ENCODE measurements at places on chromosomes 3 and 15.

DNA sequence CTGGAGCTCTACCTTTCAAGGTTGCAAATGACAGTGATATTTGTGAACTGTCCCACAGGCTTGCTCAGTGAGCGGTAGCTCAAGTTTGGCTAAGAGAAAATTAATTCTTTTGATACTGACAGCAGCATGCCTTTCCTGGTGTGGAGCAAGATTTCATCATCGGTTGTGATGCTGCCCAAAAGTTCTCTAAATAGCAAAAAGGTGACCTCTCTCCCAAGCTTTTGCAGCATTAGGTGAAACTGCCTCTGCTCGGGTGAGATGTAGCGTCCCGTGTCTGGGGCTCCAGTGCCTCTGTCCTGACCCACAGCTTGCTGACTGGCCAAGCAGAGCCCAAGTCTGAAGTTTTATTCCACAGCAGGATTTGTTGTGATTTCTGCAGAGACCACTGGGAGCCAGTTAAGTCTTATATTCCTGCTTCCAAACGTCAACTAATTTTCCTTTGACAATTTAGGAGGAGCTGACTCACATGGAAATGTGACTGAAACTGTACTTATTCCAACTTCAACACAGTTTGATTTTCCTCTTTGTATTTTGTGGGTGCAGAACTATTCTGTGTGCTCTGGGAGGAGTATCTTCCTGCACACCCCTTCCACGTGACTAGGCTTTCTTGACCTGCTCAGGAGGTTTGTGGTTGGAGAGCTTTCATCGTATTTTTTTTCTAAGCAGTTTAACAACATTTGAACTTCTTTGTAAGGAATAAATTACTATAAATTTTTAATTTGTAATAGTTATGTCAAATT lies 5.9 kb downstream of the SYNM start:
- no peak for DNase-seq

GRCh38 chr3:107206945-107207344 lies 170.3 kb upstream of the CCDC54 start:
- no peak for DNase-seq

DNA sequence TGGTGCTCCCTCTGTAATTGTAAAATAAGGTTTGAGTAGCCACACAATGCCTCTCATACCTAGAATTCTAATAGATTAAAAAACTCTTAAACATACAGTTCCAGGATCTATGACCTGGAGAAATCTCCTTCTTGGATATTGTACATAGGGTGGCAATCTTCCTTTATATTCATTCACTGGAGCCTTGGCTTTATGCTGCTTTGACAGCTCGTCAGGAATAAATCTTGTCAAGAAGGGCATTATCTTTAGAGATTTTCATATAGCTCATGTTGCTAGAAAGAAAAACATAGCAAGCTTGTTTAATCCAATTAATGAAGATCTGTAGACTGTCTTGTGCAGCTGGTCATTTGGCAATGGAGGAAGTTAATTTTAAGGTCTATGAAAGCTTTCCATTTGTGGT lies 131.1 kb downstream of the PYDC2 start:
- no peak for DNase-seq

GRCh38 chr15:52408823-52409222 lies 113.2 kb upstream of the MYO5C start:
- DNase-seq = no peak

DNA sequence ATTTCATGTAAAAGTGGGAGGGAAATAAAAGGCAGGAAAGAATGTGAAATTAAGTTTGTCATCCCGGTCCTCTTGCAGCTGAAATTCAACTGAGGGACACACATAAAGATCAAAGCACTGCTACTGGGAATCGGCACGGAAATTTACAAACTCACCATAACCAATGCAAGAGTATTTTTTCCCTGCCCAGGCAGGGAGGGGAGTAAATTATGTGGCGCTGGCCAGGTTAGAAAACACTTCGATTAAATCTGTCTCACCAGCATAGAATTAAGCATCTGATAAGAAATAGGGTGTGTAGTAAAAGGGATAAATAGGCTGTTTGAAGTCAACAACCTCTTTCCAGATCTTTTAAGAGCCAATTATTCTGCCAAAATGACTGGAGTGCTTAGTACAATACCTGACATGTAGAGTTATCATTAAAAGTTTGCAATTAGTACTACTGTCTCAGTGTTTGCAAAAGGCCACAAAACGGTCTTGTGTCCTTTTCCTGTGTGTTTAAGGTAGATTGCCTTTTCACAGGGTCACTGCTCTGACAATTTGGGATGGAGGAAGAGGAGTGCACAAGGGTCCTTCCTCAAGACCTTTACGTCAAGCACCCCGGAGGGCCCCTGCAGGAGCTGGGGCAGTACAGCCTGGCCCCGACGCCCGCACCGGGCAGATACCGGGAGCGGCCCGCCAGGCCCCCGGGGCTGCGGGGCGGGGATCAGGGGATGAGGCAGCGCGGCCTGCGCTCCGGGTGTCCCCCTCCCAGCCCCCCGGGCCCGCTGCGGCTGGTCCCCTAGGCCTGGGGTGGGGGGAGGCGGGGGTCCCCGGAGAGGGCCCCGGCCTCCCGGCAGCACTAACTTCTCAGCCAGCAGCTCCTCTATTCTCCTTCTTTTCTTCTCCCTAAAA lies 651 bp downstream of the UBA3 start:
- no peak for DNase-seq

GRCh38 chr3:194051366-194052149 lies 84.4 kb upstream of the HES1 start:
- no peak for DNase-seq

- DNase-seq = no peak
Measured at GRCh38 chr3:187031934-187032333, 101.6 kb downstream of the ST6GAL1 start.

DNA sequence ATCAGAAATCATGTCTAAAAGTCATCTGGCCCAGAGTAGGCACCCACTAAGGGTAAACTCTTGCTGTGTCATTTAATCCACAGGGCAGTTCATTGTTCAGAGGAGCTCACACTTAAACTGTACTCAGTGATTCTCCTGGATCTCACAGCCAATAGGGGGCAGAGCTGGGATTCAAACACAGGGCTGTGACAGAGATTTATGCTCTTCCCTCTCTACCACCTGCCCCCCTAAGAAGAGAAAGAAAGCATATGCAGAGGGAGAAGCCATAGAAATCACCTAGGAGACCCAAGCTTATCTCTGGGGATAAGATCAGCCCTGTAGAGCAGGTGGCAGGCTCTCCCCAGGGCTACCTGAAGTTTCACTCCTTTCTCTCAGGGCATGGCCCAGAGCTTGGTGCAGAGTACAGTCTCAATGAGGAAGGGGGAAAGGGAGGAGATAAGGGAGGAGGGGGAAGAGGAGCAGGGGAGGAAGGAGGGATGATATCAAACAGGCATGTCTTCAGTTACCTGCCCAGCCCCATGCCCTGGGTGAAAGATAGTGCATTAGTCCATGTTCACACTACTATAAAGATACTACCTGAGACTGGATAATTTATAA lies 51.8 kb upstream of the ADPGK start:
- DNase-seq = no peak

DNA sequence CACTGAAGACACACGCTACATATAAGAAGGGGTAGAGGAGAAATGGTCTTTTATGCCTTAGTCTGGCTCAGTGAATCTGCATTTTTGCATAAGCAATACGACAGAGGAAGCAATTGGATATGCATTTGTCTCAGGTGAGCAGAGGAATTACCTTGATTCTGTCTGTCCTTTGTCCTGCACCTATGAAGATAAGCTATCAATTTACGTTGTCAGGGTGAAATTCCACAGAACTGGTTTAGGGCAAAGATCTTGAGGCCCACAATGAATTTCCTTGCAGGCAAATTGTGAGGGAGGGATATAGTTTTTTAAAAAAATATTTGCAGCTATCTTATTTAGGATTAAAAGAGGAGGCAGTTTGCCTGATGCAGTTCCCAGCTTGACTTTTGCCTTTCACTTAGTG lies 31.6 kb upstream of the MASP1 start:
- DNase-seq = no peak

GRCh38 chr3:160454995-160455394 lies 5.4 kb upstream of the TRIM59 start:
- no peak for DNase-seq

DNA sequence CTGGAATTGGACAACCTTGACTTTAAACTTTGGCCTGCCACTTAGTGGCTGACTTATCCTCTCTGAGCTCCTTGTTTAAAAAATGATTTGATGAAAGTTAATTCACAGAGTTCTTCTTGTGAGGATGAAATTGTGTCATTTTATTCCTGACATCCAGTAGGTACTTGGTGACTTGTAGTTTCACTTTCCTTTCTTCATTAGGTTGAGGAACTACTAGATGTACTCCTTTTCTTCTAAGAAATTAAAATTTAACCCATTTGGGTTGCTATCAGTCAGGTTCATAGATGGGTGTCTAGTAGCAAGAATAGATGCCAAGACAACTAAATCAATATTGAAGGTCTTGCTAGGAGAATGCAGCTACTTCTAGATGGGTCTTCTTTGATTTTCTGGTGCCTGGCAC lies 5.2 kb downstream of the NR1D2 start:
- DNase-seq = no peak

DNA sequence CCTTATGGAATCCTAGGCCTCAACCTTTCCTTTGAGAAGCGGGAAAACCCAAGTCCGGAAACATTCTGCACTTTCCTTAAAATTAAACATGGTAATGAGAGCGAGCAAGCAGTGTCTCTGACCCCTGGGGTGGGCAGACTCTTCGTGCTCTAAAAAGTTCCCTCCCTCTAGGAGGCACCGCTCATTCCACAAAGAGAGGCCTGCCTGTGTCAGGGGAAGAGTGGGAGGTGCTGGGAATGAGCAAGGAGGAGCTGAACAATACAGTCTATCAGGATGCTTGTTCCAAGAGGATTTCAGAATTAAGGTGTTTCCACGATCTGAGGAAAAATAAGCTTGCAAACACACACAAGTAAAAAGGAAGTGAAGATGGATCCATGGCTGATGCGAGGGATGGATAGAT lies 6.0 kb upstream of the RLBP1 start:
- no peak for DNase-seq

- no peak for DNase-seq
Measured at GRCh38 chr15:94582368-94582767, 351.0 kb downstream of the MCTP2 start.

GRCh38 chr15:87752250-87752951 lies 504.1 kb downstream of the NTRK3 start:
- DNase-seq = no peak

DNA sequence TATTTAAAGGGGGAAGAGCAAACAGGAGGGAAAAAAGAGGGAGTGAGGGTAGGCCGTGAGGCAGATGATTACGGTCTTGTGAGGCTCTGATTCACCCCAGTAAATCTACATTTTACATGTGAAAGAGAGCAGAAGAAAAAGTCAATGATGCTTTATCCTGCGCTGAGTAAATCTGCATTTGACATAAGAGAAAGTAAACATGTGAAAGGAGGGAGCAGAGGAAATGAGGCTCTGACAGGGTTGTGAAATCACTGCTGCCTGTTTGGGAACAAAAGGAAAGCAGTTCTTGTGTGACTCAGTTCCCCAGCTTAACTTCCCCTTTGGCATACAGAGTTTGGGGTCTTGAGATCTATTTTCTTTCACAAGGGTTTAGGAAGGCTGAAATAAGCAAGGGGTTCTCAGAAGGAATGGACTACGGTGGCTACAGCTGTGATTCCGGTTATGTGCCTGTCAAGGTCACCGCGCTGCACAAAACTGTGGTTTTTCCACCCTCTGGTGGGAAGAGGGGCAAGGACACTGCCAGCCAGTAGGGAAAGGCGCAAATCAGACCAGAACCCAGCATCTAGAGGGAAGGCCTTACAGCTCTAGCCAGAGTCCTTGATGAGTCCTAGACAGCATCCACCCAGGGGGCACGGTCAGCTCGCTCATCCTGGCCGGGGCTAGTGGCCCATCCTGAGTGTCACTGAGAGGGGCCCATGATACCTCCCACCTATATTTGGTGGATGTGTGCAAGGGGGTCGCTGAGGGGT lies 18.9 kb upstream of the HCN4 start:
- DNase-seq = no peak

DNA sequence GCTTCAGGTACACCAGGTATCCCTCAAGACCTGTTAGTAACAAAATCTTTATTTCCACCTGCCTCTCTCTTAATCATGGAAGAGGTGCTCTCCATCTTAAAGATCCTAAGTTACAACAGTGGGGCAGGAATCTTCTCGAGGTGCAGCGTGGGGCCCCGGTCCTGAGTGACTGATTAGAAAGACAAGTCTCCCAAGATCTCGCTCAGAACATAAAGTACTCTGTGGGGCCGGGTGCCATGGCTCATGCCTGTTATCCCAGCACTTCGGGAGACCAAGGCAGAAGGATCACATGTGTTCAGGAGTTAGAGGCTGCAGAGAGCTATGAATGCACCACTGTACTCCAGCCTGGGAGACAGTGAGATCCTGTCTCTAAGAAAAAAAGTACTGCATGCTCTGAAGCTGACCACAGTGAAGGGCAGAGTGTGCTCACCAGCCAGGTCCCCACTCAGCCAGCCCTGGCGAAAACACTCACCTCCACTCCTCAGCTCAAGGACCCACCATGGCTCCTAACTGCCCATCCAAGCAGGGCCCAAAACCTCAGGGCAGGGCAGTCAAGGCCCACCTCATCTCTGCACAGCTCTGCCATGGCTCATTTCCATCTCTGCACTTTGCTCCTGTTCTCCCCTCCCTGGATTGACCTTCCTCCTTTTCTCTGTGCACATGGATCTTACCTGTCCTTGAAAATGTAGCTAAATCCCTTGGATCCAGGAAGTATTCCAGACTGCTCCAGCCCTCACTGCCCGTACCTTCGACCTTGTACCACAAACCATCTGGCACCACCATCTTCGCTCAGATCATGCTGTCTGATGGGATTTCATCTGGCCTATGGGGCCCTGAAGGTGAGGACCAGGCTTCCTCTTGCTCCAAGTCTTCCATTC lies 7.1 kb downstream of the SEMA7A start:
- no peak for DNase-seq

DNA sequence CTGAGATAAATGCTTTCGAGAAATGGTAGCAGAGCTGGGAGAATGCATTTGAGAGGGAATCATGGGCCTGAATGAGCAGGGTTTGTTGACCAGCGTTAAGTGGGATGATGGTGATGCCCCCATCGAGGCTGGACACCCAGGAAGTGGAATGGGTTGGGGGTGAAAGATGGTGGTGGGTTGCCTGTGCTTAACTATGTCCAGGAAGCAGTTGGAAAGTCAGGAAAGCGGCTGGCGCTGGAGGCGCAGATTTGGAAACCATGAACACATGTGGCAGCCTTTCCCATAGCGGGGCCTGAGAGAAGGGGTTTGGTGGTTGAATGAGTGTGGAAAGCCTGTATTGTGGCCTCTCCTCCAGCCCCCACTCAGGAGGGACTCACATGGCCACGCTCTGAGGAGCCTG lies 80.7 kb downstream of the AAGAB start:
- DNase-seq = no peak
